ENCODE measurements at places on chromosomes 5 and 9.
A peak's percentile ranks its signal among the peaks of the same experiment; 100 is the strongest.

- DNase-seq: no peak
Measured at GRCh38 chr5:154394307-154394706, 51.5 kb upstream of the SAP30L start.

DNA sequence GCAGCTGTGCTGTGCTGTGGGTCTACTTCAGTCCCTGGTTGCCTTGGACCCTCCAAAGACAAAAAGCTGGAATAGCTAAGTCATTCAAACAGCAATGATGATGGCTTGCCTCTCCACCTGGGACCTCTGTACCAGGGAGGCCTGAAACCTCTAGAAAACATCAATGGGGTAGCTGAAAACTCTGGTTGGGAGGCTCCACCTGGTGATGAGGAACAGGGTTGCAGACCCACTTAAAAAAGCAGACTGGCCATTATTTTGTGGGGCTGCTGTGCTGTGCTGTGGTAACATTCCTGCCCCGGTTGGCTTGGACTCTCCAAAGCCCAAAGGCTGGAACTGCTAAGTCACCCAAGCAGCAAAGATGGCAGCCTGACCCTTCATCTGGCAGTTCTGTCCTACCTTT is 839.3 kb upstream of the ARRDC3 start:
- DNase-seq: no peak

- no peak for DNase-seq
Measured at GRCh38 chr5:135850231-135850630, 15.8 kb downstream of the SLC25A48 start.

- DNase-seq: no peak
Measured at GRCh38 chr5:24331531-24331930, 313.2 kb downstream of the CDH10 start.

DNA sequence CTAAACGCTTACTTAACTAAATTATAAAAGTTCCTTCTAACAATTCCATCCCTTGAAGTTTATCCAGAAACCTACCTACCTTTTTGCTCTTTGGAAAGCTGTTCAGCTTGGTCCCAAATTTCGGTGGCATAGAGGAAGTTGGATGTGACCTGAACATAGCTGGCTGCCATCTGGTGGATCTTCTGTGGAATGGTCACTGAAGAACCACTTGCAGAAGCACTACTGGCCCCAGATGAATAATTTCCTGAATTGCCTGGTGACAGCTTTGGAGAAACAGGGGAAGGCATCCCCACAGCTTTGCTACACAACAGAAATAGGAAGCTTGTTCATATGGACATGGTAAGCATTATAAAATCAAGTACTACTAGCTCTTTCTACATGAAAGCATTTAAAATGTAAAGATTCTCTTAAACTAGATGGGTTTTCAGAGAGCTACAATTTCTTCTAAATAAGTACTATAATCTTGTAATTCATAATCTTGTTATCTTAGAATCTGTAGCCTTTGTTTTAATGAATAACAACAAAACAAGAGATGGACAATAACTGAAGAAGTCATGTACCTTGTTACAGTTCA is 9.9 kb downstream of the LEAP2 start:
- DNase-seq: peak; percentile 82

Measured in CD14-positive monocyte (primary cell).